ENCODE measurements at places on chromosomes 6 and 20.

DNA sequence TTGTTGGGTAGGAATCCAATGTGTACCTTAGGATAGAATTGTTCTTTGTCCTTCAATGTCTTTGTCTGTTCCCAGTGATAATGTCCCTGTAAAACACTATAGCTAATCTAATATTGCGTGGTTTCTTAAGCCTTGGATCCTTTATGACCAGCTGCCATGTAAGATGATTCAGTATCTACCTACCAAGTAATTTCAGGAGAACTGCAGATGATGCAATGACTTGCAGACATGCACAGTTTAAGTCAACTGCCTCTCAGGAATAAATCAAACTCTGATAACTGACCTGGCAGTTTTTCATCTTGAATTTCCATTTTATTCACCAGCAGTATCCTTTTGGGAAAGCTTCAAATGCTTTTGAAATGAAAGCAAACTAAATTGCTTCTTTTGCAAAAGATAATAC is 157.8 kb downstream of the TPBG start:
- no peak for DNase-seq

- DNase-seq = no peak
Observed at GRCh38 chr6:28711325-28711724, 185.6 kb downstream of the GPX5 start.

- no peak for DNase-seq
Observed at GRCh38 chr6:76221525-76221924, 149.1 kb upstream of the IMPG1 start.

DNA sequence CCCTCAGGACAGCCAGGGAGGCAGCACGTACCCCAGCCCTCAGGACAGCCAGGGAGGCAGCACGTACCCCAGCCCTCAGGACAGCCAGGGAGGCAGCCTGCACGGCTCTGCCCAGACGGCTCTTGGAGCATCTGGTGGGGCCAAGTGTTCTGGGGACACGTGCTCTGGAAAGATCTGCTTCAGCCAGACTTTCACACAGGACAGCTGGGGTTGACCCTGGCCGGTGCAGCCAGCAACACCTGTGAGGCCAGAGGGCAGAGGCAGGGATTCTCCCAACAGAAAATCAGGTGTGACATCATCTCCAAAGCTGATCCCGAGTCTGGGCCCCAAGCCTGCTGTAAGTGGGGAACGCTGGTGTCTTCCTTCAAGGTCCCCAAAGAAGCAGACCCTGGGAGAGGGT is 55.5 kb upstream of the SLCO4A1 start:
- DNase-seq = no peak

GRCh38 chr6:95083506-95083905 is 493.8 kb upstream of the MANEA start:
- no peak for DNase-seq

DNA sequence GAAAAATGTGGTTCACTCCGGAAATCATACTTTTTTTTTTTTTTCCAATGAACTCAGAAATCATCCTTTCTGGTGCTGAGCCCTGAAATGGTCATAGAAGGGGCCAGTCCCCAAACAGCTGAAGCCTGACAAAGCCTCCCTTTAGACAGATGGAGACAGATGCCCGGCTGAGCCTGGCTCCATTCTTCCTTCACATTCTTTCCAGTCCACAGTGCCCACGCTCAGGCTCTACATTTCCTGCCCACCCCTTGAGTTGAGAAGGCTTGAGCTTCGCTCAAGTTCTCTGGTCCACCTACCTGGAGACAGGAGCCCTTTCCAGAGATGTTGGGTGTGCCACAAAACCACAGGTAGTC is 41.2 kb downstream of the KCNK5 start:
- DNase-seq = no peak

GRCh38 chr6:87641065-87641692 is 51.2 kb downstream of the ORC3 start:
- no peak for DNase-seq

GRCh38 chr6:122610690-122611455 is 668 bp downstream of the PKIB start:
- no peak for DNase-seq

GRCh38 chr6:24332317-24332716 is 25.5 kb downstream of the DCDC2 start:
- DNase-seq = no peak

DNA sequence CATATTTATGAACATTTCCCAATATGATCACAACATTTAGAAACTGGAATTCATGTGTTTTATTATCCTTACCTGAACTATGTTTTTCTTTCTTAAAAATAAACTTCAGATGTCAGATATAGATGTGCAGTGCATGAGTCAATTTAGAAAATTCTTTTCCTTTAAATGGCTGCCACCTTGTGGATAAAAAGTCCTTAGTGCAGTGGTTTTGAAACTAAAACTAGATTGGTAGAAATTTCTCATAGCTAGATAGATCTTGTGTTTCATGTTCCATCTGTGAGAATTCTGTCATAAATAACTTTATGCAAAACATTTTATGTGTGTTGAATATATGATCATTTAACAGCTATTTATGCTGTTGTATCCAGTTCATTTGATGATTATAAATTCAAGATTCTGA is 134.9 kb downstream of the KLHL32 start:
- DNase-seq = no peak

DNA sequence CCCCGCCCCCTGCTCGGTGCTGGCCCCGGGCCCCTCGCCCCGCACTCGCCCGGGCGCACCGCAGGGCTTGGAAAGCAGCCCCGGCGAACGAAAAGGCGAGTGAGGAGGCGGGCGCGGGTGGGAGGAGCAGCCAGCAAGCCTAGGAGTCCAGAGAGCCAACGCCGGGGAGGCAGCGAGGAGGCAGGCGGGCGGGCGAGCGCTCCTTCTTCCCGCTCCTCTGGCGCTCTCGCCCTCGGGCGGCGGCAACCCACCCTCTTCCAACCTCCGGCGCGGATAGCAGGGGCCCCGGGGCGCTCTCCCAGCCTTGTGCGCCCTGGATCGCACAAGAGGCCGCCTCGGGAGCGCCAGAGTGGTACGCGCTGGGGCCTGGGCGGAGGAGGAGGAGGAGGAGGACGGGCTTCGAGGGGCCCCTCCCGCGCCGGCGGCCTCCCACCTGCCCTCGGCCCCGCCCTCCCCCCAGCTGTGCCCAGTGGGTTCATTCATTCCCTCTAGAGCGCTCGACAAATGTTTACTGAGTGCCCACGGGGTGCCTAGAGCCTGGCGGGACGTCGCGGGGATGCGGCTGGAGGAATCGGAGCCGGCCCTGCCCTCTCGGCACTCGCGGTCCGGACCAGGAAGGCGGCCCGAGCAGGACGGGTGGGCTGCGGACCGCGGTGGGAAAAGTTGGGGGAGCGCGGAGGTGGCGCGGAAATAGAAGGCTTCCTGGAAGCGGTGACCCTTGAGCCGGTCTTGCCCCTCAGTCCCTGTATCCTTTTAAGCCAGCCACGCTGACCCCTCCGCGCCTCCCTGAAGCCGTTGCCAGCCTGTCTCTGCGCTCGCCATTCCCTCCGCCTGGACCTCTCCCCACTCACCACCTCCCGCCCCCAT is at the start of gene BMP7:
Gene BMP7, minus strand, starts transcription at position 351 of the 867 bp plus-strand sequence. CDS start 519 bp downstream, outside the sequence.
- DNase-seq = no peak

- no peak for DNase-seq
Observed at GRCh38 chr6:71977884-71978283, 91.5 kb downstream of the RIMS1 start.

DNA sequence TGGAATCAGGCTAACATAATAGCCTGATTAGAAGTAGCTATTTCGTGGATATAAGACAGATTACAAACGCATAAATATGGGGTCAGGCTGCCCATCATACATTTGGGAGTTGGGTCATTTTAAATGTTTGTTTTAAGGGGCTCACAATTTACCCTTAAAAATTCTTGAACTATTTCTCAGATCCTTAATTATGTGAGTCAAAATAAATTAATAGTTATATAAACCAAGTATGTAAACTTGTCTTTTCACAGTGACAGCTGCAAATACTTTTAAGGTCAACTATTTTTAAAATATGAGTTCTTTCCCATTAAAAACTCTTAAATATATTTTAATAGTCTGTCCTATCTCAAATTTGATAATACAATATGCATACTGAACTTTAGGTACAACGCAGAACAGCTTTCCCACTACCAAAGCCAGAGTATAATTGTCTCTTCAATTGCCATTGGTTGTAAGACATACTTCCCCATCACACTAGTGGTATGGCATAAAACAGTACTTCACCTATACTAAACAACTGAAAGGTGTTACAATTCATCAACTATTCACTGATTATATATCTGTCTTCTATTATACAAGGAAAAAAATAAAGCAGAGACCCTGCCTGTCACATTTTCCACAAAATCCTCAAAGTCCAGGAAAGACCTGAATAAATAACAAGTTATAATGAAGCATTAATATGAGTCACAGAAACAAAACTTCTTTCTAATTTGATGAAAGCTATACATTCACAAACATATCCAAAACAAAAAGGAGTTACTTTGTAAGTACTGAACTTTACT is 80.8 kb upstream of the COL21A1 start:
- DNase-seq = no peak

DNA sequence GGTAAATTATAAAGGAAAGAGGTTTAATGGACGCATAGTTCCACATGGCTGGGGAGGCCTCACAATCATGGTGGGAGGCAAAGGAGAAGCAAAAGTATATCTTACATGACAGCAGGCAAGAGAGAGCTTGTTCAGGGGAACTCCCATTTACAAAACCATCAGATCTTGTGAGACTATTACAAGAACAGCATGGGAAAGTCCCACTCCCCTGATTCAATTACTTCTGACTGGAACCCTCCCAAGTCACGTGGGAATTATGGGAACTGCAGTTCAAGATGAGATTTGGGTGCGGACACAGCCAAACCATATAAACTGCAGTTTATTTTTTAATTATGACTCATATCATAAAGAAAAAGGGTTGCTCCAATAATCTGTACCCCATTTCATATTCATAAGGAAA is 22.3 kb upstream of the HLA-DQA2 start:
- DNase-seq = no peak

GRCh38 chr6:76220805-76221204 is 148.3 kb upstream of the IMPG1 start:
- no peak for DNase-seq

GRCh38 chr6:100347901-100348550 is 116.7 kb downstream of the SIM1 start:
- DNase-seq = no peak

GRCh38 chr6:166529586-166529985 is 56.9 kb downstream of the RAMACL start:
- DNase-seq = no peak

GRCh38 chr6:168906391-168906790 is 347.3 kb downstream of the THBS2 start:
- no peak for DNase-seq

DNA sequence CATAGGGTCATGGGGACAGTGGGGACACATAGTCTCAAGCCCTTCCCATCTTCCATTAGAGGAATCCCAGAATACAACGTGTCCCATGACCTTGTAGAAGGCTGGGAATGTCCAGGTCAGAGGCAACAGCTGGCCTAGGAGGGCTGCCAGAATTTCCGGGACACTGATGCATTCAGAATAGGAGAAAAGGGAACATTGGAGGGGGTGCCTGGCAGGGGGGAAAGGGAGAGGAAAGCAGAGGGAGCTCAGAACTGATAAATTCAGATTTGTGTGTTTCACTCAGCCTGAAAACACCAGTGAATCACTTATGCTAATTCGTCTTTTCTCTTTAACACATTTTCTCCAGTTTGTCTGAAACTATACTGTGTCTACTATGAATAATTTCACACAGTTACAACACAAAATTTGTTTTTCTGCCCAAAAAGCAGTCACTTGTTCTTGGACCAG is 35.5 kb upstream of the BMP2 start:
- no peak for DNase-seq

- DNase-seq = no peak
Observed at GRCh38 chr20:25229486-25230165, 18.3 kb upstream of the PYGB start.

DNA sequence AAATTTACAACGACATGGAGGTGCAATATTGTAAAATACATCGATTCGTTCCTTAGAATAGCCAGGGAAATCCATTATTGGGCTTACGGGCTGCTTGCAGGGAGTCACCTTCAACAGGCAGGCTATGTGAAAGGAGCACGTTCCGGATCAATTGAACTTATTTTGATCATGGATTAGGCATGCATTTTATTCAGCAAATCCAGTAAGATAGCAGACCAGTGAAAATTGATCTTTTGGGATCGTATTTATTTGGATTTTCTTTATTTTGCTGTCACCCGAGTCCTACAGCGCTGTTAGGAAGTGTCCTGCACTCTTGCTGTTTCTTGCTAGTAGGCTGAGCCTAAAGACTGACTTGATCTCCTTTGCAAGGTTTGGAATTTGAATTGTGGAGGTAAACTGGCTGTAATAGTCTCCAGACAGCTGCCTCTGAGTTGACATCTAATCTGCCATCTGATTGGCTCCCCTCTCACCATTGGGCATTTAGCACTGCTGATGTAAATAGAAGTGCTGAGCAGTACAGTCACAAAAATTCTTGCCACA is 3.0 kb downstream of the ARID1B start:
- DNase-seq = no peak

DNA sequence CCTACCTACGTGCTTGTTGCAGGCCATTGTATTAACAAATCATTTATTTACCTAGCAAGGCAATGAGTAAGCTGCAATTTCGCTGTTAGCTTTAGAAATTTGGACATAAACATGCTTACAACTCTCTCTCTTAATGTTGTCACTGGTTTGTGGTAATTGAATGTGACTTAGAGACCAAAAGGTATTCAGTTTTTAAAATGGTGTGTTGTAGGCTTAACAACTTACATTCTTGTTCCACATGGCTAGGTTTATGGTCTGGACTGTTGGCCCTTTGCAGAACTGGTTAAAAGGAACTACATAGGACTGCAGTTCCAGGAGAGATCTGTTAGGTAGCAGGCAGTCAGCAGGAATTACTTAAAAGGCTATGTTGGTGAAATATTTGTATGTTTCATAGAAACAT is 10.3 kb upstream of the CTAGE9 start:
- no peak for DNase-seq

GRCh38 chr6:134819863-134820800 is 129.8 kb downstream of the ALDH8A1 start:
- DNase-seq = no peak

- DNase-seq = no peak
Observed at GRCh38 chr6:110357664-110358552, at the start of gene METTL24. METTL24 (minus strand) TSS chr6:110358349; CDS start chr6:110358272, 77 bp downstream.

DNA sequence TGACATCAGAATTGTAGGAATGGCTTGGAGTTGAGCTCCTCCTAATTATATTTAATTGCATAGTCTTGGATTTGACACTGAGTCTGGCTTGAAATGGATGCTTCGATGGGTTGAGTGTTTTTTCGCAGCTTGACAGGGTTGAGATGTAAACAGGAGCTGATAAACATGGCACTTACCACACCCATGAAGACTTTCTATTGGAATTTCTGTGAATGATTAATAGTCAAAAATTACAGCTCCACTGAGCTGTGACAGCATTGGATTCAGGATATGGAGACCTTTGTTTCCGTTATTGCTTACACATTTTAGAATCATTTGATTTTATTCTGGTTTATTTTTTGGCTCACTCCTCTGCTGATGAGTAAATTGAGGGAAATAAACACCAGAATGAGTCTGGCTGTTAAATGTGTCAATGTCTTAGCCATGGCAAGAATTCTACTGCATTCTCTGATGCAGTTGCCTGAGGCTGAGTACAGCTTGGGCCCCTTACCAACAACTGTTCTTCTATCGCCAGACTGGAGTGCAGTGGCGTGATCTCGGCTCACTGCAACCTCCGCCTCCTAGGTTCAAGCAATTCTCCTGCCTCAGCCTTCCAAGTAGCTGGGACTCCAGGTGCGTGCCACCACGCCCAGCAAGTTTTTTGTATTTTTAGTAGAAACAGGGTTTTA is 128.1 kb upstream of the DOK5 start:
- DNase-seq = no peak

- no peak for DNase-seq
Observed at GRCh38 chr6:87803791-87804190, 101.8 kb upstream of the AKIRIN2 start.

GRCh38 chr20:29689411-29690225 is 1567.8 kb upstream of the DEFB115 start:
- DNase-seq = no peak

All from omental fat pad (tissue), 4 donors.